Aorta (tissue), 5 donors: ENCODE measurements at places on chromosomes 6 and 20. TPM values are rescaled to one million over a fixed set of nuclear protein-coding genes. Genes with fewer than 3 reads are reported as not detected.

The TMEM244 gene
- not detected for total RNA-seq

GRCh38 chr6:150377211-150377781 lies 8.5 kb downstream of the IYD start:
- H3K27me3 ChIP-seq: no peaks in the 10 kb centered on the region
- H3K36me3 ChIP-seq: no peaks in the 10 kb centered on the region
- H3K4me1 ChIP-seq: peaks cover 2% of the 10 kb centered on the region
- H3K27ac ChIP-seq: no peak overlapping the region
- no peak for DNase-seq

The GNL1 gene
- 76.9 TPM for total RNA-seq

DNA sequence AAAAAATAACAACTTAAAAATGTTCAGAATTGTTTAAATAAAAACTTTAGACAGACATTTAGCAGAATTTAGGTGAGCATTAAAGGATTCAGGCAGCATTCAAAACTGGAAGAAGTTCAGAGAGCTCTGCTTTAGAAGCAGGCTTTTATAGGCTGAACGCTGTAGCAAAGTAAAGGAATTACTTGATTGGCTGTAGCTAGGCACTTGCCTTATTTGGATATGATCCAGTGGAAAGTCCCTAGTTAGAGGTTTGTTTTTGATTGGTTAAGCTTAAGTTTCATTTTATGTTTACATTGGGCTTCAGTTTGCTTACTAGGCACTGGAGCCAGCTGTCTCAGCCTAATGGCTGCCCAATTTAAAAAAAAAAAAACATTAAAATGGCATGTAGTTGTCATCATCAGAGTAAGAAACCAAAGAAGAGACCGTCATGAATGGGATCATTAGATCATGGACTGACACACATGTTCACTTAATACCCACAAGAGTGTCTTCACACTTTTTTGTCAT lies 65.1 kb downstream of the CBFA2T2 start:
- DNase-seq: no peak
- H3K27ac ChIP-seq: no peak overlapping the region
- H3K36me3 ChIP-seq: no peaks in the 10 kb centered on the region
- H3K4me1 ChIP-seq: no peaks in the 10 kb centered on the region

- H3K4me1 ChIP-seq: no peaks in the 10 kb centered on the region
- no peak for DNase-seq
- no peak overlapping the region for H3K4me3 ChIP-seq
- no peaks in the 10 kb centered on the region for H3K36me3 ChIP-seq
Measured at GRCh38 chr6:76418560-76419223, 346.2 kb upstream of the IMPG1 start.

GRCh38 chr6:27865850-27866356 lies 46.3 kb downstream of the OR2B2 start:
- H3K27ac ChIP-seq: no peak overlapping the region
- no peak for DNase-seq
- no peaks in the 10 kb centered on the region for H3K4me1 ChIP-seq

The LBP gene
- 7.8 TPM for total RNA-seq

The ZGPAT gene
- total RNA-seq: 20.8 TPM
